T-helper 22 cell (primary cell): ENCODE measurements at places on chromosomes 4 and X.

- no peak for DNase-seq
Observed at GRCh38 chr4:180622254-180622653, 1620.9 kb upstream of the TENM3 start.

DNA sequence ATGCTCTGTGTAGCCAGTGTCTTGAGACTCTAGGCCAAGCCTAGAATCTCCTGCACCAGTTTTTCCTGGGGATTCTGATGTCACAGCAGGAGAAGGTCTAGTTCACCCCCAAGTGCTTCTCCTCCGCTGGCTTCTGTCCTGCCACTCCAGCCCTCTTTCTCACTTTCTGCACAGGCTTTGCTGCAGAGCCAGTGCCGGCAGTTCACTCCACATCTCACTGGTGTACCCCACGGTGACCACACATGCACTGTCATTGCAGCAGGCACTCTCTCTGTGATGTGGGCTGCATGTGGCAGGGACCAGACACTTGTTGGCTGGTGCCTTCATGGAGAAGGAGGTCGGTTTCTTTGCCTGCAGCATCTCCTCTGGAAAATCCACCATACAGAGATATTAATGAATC lies 643.8 kb upstream of the GALNTL6 start:
- DNase-seq = no peak

GRCh38 chr4:132026166-132026565 lies 1122.9 kb upstream of the PCDH10 start:
- no peak for DNase-seq

GRCh38 chr4:158356301-158356700 lies 146.0 kb downstream of the TMEM144 start:
- no peak for DNase-seq

DNA sequence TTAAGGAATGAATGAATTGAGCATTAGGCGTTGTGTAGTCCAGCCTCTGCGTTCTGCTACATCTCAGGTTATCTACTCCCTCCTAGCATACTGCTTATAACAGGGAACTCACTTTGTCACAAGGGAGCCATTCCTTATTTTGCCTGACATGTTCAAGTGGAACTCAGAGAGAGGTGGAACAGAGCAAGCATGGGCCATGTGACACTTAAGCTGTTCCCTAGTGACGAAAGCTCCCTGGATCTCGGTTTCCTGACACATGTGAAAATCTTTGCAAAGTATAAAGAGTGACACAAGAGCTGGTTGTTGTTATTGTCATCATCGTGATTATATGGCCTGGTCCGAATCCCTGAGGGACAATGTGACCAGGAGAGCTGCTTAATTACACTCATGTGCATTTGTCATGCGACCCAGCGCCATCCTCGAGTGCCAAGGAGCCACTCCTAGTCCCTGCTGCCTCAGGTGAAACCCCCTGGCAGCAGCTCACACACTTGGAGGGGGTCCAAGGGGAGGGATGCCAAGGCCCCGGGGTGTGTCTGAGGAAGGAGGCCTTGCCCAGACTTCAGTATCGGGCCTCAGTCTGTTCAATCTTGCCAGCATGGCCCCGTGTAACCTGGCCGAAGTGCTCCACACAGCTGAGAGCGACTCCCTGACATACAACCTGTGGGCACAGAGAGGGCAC lies 98.5 kb upstream of the MAP3K15 start:
- no peak for DNase-seq

DNA sequence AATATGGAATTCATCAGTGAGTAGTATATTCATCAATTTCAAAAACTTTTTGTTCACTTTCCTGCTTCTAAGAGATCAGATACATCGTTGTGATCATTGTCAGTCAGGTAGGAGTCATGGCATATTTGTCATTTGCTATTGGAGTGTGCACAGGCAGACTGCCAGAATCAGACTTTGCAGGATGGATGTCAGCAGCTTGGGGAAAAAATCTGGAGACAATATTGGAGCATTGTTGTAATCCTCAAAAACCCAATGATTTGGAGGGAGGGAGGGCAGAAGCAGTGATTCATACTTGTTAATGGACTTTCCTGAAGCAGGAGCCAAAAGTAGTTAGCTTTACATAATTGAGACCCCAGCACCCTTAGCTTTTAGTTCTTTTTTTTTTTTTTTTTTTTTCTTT lies 59.6 kb upstream of the DRP2 start:
- no peak for DNase-seq

- DNase-seq = no peak
Observed at GRCh38 chrX:110043506-110043905, 40.6 kb downstream of the TMEM164 start.

GRCh38 chr4:125359960-125360634 lies 45.3 kb downstream of the FAT4 start:
- no peak for DNase-seq

GRCh38 chr4:82501154-82501442 lies 60.7 kb downstream of the TMEM150C start:
- DNase-seq = no peak

DNA sequence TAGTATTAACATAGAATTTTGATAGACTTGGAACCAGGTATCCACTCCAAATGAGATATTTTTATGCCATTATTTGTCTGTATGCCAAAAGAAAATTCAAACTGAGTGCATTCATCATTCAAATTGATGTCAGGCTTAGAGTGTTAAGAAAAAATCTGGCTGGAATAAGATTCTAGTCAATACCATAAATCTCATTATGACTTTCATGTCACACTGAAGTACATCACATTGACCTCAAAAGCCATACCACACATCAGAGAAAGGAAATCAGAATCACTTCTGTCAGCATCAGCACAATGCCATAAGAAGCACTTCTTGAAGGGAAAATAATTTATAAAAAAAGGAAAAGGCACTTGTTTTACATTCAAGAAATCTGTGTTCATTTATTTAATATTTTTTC lies 119.0 kb upstream of the BMP3 start:
- DNase-seq = no peak

DNA sequence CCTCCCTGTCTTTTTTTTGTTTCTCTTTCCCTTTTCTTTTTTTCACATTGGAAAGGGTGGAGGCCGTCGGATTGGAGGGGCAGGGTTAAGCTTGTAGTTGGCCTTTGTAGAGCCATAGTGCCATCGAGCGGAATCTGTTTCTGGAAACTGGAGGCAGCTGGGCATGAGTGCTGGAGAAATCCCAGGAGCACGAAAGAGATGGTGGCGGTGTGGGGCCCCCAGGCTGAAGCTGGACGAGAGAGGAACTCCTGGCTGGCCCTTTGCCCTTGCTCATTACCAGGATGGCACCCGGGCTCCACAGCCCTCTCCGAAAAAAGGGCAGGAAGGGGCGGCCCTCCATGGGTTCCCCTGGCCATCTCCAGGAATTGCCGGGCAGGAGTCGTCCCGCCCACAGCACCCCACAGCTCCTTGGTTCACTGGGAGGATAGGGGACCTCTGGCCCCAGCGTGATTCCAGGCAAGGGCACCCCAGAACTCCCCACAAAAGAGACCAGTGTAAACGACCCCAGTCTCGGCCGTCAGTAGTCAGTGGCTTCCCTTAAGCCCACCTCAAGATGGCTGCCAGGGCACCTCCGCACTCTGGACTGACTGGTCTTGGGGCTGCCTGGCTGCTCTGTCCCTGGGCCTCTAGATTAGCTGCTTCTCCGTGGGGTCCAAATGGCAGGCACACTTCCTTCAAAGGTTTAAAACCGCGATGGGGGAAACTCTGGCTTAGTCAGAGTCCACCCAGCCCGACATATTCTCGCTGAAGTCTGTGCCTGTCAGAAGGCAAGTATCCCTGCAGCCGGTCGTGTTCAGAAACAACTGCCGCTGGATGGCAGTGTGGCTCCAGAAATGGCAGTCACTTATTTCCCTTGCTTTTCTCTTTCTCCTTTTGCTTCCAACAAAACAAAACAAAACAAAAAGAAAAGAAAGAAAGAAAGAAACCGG lies 74.1 kb downstream of the NBDY start:
- peak; percentile 52 for DNase-seq

DNA sequence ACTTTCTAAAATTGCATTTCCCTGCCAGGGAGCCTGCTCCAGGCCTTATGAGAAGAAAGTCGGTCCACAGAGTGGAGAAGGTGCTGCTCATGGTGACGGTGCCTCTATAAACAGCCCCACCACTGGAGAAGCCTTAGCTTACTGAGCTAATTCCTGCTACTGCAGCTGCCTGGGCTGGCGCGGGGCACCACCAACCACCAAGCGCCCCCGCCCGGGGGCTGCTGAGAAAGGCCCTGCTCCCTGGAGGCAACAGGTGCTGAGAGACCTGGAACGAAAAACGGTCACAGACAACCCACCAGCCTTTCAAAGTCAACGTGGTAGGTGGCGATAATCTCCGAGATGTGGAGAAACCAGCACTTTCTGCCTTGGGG lies 2.9 kb downstream of the HCFC1 start:
- DNase-seq = no peak

GRCh38 chrX:109684136-109684535 lies 48.9 kb downstream of the ACSL4 start:
- no peak for DNase-seq

DNA sequence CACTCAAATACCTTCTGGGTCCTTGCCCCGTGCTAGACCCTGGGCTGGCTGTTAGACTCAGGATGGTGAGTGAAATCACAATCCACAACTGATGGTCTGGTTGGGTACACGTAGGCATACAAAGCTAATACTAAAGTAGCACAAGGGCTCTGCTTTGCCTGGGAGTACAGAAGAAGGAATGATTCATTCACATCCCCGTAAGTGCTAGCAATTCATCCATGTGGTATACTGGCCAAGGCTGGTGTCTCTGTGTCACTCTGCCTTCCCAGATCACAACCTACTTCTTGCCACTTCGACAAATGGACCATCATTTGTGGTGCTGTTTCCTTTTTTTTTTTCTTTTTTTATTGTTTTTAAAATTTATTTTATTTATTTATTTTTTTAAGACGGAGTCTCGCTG lies 19.7 kb upstream of the RBM47 start:
- DNase-seq = no peak

DNA sequence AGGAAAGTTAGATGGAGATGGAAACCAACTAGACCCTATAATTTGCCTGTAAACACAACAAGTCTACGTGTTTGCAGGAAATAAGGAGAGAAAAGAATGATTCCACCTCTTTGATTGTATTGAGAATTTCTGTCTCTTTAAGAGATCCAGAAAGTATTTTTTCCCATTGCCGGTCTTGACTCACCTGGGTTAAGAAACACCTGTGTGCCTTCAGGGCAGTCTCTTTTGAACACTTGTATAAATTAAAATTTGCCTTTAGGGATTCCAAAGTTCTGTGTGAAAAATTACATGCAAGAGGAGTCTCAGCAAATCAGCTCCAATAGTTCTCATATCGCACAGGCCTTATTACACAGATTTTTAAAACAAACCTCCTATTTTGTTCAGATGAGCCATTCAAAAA lies 46.0 kb upstream of the SMAD1 start:
- DNase-seq = no peak

- DNase-seq = no peak
Observed at GRCh38 chr4:182642831-182643230, 274.4 kb downstream of the DCTD start.

DNA sequence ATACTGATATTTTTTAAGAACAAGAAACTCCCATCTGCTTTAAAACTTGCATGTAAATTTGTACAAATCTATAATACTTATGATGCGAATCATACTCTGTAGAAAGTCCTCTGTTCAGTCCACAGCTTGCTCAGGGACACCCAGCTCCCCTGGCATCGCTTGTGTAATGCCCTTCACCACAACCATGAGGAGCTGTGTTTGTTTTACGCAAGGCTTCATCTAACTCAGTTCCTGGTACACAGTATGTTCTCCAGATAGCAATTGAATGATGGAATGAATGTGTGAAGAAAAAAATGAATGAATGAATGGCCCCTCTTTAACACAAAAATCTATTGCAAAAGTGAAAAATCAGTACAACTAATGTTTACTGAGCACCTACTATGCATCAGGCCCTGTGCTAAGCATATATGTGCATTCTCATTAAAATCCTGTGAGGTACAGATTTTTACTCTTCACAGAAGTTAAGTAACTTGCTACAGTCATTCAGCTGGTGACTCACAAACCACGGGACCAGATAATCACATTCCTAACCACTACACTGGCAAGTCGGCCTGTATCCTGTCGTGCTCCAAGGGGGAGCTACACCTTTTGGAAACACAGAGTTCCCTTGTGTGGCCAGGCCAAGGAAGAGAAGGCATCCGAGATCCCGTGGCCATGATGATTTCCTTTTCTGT lies 58.7 kb upstream of the KDR start:
- DNase-seq = no peak

DNA sequence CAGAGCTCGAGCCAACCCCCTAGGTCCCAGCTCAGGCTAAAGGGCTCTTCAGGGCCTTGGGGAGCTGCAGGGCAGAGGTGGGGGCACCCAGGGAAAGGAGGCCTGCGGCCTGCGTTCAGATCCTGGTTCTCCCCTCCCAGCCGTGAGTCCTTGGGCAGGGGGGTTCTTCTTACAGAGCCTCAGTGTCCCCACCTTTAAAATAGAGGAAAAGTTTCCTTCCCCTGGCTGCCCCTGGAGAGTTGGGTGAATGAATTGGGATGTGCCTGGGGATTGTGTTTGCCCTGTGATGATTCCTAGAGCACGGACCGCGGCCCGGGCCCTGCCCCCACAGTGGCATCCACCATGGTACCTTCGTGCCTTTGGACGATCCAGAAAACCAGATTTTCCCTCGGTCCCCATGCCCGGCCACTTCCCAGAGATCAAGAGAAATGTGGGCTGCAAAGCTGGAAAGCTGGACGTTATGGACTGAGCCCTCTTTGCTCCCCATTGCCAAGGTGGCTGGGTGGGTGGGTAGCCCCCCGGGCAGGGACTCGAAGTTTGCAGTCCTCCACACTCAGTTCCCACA lies 11.4 kb downstream of the HTRA3 start:
- DNase-seq = no peak

- DNase-seq = no peak
Observed at GRCh38 chrX:133579631-133580030, 164.3 kb upstream of the GPC4 start.

DNA sequence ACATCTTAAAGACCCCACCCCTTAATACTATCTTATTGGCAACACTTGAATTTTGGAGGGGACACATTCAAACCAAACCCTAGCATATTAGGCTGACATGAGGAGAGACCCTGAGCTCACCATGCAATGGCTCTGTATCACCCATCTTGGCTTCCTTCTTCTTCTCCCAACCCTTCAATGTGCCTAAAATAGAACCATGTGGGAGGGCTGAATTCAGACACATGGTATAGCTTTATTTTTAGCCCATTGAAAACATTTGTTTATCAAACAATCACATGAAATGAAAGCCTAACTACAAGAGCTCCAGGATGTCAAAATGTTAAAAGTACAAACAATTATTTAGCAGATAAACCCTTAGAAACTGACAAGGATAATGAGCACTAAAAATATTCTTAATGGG lies 81.6 kb downstream of the RASL11B start:
- DNase-seq = no peak

GRCh38 chrX:38225093-38225492 lies 4.4 kb upstream of the SRPX start:
- no peak for DNase-seq

DNA sequence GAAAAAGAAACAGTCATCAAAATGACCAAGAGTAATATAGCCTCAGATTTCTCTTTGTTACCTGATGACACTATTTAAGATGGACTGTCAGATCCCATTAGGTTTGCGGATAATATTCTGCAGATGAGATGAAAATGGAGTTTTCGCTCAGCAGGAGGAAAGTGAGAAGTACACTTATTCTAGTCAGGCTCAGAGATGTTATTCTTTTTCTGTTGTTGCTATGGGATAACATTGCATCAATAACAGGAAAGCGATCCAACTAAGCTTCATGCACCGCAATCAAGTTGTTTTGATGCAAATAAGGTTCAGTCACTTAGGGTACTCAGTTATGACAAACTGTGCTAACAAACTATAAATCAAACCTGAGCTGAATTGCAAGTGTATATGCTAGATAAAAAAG lies 415.0 kb downstream of the CCSER1 start:
- DNase-seq = no peak
